ENCODE measurements at places on chromosomes 1 and 21. TPM values are rescaled to one million over a fixed set of nuclear protein-coding genes. Genes with fewer than 3 reads are reported as not detected.

The C1orf185 gene
- total RNA-seq = not detected

The ERG gene
- total RNA-seq = not detected

The GTF2B gene
- total RNA-seq = 40.7 TPM

The SMIM1 gene
- 1.5 TPM for total RNA-seq

The RSPO1 gene
- not detected for total RNA-seq

The OR10Z1 gene
- not detected for total RNA-seq

The PADI1 gene
- total RNA-seq = not detected

The PDC gene
- not detected for total RNA-seq

The TMEM50A gene
- 88.5 TPM for total RNA-seq

The LAPTM5 gene
- total RNA-seq = 229 TPM

The ATP8B2 gene
- 54.7 TPM for total RNA-seq

The SYPL2 gene
- not detected for total RNA-seq

DNA sequence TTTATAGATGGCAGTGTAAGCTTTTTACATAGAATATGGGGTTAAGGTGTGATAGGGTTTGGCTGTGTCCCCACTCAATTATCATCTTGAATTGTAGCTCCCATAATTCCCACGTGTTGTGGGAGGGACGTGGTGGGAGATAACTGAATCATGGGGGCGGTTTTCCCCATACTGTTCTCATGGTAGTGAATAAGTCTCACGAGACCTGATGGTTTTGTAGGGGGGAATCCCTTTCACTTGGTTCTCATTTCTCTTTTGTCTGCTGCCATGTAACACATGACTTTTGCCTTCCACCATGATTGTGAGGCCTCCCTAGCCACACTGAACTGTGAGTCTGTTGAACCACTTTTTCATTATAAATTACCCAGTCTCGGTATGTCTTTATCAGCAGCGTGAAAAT lies 290.3 kb upstream of the B3GALT2 start:
- DNase-seq = peak; percentile 17

- DNase-seq = no peak
Observed at GRCh38 chr1:68223687-68224086, 8.6 kb downstream of the WLS start.

DNA sequence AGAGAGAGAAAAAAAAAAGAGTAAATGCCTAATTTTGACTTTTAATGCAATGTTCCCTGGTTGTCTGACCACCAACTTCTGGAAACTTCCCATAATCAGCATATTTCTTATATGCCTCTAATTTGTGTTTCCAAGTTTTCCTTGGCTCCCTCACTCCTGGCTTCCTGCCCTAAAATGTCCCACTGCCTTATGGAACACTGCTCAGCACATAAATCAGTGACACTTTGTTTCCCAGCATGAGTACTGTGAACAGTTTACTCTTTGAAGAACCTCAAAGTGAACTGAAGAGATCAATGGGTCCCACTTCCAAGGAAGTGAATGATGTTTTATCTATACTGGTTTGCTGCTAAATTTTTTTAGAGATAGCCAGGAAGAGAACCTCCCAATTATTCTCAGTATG lies 271.3 kb upstream of the PRMT6 start:
- no peak for DNase-seq

DNA sequence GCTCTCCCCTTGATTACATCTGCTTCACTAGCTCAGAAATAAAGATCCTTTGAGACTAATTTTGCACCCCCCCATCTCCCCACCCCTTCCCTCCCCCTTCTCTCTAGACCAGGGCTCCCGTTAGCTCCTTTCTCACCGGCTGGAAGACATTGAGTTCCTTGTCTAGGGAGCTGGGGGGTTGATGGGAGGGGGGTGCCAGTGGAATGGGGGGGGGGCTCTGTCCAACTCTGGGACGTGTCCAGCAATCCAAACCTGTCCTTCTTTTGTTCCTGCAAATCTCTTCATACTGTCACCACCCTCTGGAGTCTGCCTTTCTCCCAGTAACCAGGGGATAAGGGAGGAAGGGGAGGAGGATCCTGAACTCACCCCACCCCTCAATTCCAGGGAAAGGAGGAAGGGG lies 61.9 kb downstream of the RHBG start:
- no peak for DNase-seq

DNA sequence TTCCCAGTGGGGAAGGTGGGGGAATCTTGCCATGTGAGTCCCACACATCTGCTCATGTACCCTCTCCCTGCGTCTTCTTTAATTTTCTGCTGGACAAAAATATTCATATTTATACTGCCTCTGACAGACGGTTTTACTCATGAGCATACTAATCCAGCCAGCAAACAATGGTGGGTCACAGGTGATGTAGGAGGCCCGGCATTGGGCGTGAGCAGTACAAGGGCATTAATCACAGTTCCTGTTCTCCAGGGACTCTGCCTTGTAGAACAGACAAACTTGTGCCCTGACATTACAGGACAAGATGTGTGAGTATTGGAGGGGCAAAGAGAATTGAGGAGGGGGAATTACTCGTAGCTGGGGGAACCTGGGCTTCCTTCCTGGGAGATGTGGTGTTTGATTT lies 25.0 kb downstream of the MTARC1 start:
- no peak for DNase-seq

DNA sequence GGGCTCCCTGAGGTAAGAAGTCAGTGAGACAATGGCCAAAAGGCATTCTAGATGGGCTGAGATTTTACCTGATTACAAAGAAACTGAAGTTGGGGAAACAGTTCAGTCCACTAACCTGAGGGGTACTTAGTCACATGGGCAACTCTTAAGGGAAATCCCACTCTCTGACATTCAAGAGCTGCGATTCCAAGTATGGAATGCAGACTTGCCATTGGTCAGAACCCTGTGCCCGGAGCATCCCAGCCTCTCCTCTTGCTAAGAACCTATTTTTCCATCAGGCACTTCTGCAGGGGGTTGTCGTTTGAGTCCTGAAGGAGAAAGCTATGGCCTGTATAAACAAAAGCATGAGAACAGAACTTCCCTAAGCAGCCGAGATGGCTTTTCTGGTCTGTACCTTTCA lies 434.9 kb upstream of the DAB1 start:
- DNase-seq = no peak

- DNase-seq = no peak
Observed at GRCh38 chr1:201461645-201462441, 7.1 kb downstream of the PHLDA3 start.

DNA sequence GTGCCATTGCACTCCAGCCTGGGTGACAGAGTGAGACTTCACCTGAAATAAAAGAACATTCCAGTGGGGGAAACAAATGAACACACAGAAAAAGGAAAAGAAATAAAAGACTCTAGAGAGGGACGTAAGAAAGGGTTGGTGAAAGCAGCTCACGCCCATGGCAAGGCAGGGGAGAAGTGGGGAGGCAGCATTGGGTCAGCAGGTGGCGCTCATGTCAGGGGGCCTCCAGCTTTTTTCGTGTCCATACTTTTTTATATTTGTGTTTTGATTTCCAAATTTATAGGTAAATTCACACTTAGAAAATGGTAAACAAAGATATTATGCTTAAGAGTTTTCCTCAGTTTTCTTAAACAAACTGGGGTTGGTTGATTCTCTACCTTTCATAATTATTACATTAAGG lies 45.5 kb downstream of the VPS13D start:
- DNase-seq = peak; percentile 63

DNA sequence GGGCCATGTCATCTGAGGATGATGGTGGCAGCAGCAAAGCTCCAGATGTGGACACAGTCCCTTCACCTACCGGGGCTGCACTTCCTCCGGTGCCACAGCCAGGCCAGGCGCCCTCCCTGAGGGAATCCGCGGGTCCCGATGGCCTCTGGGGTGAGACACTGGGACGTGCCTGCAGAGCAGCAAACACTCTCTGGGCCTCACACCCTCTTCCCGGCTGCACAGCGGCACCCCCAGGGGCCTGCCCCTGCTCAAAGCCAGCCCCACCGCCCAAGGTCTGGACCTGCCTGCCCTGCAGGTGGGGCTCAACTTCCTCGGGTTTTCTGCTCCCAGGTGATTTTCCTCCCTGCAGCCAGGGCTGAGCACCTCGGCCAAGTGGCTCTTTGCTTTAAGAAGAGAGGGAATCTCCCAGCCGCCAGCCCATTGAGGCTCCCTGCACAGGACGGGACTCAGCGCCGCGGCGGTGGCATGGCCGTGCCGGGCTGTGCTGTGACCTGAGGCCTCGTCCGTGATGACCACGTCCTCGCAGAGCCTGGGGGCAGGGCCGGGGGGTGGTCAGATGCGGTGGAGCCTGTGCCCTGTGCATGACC lies 21.3 kb upstream of the COL18A1 start:
- no peak for DNase-seq

DNA sequence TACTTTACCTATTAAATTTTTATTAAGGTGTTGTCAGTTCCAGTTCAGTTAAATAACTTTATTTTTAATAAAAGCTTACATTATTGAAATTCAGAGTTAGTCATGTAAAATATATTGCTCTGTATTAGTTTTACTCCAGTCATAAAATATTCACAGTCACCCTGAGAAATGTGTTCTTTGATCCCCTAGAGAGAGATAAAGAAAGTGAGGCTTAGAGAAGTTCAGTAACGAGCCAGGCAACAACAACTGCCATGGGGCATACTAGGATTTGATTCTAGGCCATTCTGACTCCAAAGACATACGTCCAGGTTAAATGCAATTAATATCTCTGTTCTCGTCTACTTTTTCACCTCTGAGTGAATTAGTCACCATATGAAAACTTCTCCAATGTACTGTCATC lies 761.9 kb upstream of the CXADR start:
- no peak for DNase-seq

GRCh38 chr21:14480411-14481031 lies 65.6 kb downstream of the SAMSN1 start:
- DNase-seq = no peak

GRCh38 chr1:225882694-225883615 lies 775 bp upstream of the TMEM63A start:
- DNase-seq = peak; percentile 54

- DNase-seq = no peak
Observed at GRCh38 chr1:209879539-209879938, 51.8 kb downstream of the UTP25 start.
